NCI-H526 treated with DMSO at 0.1 percent for 48 hours (cell line): ENCODE measurements at places on chromosomes 5 and 9.

DNA sequence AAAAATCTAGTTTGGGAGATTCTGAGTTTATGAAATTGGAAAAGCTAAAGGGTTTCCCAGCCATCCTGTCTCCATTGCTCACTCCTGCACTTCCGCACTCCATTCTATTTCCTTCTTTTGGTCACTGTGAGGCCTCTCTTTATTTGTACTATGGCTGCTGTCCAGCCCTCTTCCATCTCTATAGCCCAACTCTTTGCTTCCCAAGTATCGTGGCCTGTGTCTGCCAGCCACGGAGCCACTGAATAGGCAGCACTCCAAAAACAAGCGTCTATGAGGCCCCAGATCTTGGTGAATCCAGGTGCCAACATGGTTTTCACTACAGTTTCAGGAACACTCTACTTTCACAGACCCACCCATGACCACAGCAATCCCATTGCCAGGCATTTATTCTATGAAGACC, 37.2 kb downstream of the GRAMD2B start:
- no peak for DNase-seq

DNA sequence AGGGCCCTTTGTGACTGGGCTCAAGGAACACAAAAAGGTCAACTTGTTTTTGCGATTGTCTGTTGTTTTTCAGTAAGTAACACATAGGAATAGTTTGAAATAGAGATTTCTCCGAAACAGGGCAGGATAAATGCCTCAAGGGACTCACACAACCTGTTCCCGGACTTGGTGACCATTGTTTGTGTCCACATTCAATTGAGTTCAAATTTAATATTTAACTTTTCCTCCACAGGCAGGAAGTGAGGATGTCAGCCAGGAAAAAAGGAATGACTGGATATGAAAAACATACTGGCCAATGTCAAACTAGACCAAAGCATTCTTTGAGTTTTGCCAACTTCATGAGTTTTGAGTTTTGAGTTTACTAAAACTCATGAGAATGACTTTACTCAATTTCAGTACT, 72.7 kb downstream of the SPATA31C2 start:
- no peak for DNase-seq

- no peak for DNase-seq
Measured at GRCh38 chr9:89046832-89047231, 55.6 kb downstream of the S1PR3 start.

DNA sequence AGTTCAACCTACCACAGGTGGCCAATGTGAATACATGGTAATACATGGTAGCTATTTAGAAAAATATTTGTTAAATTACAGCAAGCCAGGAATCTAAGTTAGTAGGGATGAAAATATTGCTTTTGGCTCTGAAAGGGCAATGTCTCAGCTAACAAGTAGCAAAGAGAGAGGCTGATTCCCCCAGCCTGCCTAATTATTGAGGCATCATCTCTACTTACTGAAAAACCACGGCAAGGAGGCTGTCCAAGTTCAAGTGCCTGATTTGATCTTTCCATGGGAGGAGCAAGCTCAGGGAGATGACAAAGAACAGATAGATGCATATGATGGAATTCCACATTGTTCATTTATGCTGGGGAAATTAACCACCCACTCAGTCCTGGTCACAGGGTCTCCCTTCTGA, 28.7 kb upstream of the UBTD2 start:
- no peak for DNase-seq

DNA sequence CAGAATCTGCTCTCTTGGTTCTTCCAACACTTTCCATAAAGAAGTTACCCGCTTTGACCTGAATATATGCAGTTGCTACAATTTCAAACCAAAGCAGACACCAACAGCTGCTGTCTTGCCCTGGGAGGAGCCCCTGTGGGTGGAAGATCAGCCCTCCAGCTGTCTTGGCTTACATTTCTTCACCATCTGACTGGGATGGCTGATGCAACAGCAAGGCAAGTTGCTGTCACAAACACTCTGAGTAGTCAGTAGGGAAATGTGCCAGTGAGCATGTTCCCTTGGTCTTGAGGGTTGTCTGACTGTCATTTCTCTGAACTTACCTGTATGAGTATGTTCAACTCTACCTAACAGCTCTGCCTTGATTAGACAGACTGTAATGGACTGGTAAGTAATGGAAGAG, 152.9 kb downstream of the SGCD start:
- DNase-seq, result no peak

DNA sequence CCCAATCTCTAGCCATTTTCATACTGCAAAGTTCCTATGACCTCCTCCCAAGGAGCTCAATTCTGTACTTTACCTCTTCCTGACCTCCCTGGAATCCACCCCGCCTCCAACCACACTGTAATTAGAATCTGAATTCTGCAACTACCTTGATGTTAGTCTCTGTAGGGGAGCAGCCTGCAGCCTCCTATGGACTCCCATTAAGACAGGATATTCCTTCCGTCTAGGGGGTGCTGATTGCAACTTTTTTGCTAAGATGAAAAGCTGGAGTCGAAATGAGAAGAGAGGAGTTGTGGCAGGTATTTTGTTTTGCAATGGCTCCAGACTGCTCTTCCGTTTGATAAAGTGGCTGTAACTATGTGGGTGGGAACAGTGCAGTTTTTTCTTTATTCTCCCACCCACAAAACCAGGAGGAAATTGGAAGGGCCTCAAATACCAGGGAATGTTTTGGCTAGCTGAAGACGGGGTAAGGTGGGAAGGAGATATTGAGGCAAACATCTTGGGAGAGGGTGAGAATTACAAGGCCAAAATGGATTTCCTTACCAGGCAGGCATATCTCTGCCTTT, 23.8 kb downstream of the ANXA2R start:
- DNase-seq, result no peak

DNA sequence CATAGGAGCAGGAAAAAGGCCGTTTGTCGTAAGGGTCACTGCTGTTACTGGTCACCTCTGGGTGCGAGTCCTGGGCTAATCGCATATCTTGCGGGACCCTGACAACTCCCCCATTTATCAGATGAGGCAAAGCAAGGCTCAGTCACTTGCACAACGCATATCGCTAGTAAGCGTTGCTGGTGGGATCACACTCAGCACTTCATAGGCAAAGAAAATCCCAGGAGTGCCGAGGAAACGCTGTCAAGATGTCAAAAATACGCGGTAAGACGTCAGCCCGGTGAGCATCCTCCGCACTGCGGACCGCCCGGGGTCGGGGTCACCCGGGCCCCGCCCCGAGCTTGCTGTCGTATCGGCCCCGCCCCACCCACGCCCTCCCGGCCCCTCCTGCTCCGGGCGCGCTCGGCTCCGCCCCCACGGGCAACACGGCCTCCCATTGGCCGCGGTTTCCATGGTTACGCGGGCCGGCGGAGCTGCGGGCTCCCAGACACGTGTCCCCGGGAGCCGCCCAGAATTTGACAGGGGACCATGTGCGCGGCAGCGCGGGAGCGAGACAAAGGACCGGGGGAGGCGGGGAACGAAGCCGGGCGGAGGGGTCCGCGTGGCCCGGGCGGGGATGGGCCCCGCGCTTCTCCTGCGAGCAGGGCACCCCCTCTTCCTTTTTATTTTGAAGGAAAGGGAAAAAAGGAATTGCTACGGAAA, 80.2 kb upstream of the IER5L start:
- DNase-seq, result peak; percentile 46

DNA sequence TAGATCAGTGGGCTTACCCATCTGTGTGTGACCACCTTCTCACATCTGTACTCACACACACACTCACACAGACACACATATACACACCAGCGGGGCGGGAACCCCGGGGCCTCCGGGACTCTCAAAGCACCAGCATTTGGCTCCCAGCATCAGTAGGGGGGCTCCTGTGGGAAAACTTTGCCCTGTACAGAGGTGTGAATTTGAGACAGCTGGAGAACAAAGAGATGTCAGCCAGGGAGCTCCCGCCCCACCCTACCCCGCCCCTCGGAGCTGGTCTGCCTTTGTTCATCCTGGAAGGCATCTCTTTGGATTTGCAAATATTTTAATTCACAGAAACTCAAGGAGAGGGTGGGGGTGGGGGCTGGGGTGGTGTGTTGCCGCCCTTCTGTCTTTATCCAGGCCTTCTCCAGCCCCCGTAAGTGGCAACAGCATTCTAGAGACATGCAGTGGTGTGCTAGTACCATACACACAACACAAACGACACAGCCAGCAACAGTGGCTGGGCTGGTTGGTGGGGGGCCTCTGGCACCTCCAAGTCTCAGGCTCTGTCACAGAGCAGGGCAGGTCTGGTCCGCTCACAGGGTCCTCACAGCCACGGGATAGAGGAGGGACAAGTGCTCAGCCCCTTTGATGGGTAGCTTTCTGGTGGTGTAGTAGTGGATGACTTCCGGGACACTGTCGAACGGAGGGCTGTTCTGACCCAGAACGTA, 15.5 kb upstream of the SLC25A51 start:
- no peak for DNase-seq

GRCh38 chr5:125316915-125317535, 570.6 kb upstream of the ZNF608 start:
- DNase-seq, result no peak

DNA sequence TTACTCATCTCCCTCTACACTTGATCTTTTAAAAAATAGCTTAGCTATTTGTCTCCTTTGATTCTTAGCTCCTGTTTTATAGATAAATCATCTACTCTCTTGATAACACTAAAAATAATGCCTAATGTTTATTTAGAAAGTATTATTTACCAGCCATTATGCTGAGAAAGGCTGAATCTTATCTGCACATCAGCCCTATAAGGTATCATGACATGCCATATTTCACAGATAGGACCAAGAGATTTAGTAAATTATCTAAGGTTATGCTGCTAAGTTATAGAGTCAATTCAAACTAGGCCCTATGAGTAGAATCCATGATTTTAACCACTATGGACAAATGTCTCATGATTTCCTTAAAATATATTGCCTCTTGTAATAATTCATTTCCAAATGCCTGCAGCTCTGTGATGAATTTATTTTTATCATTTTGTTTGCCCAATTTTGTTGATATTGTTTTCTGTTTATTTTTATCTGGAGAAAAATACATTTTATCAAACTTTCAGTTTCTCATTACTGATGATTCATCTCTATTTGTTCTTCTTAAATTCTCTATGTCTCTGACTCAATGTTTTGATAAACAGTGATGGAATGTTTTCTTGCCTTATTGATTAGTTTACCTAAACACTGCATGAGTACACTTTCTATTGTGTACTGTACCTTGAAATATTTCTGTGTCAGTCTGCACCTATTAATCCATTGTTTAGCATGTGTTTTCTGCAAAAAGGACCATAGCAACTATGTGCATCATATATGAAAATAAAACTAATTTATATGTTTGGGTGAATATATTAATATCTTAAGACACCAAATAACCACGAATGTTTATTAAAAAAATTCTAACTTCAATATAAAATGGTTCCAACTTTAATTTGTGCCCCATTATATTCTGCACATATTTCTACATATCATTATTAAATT, 300.8 kb downstream of the CDH9 start:
- no peak for DNase-seq

- peak; percentile 60 for DNase-seq
Measured at GRCh38 chr9:68847765-68848164, 142.7 kb downstream of the PIP5K1B start.
